ENCODE measurements at places on chromosomes 7 and 10.

DNA sequence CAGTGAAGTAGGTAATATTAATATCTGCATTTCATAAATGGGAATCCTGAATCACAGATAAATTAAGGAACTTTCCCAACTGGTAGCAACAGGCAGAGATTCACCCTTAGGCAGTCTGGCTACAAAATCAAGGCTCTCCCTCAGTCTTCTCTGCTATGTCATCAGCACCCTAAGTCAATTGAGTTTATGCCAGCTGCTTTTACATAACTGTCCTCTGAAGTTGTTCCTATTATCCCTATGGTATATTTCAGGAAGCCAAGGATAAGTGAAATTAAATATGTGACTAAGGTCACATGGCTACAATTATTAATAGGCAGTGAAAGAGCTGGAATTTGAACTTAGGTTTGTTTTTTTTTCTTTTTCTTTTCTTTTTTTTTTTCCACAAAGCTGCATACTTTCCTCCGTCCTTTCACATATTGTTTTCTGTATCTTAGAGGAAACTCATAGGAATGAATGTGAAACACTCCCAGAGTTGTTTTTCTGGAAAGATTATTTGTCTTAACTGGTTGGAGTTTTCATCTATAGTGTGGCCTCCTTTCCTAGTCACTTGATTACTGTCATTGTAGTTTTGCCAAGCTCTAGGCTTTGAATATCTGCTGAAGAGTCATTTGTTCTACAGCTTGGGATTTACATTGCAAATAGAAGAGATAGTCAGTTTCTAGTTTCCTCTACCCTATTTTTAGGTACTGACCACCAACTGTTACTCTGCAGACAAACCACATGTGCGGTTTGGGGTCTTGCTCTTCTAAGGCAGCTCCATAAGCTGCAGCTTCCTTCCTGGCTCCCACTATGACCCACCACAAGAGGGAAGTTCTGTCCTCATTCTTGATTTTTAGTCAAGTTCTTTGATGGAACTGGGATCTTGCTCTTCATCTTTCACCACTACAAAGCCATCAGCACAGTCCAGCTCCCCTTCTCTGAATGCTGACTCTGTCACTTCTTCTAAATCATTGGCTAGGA, 338.0 kb upstream of the KIAA1217 start:
- no peak for DNase-seq

GRCh38 chr7:289209-289755, 688 bp upstream of the FOXL3 start:
- DNase-seq, result no peak

GRCh38 chr7:121447243-121447910, 51.3 kb upstream of the FAM3C start:
- no peak for DNase-seq

DNA sequence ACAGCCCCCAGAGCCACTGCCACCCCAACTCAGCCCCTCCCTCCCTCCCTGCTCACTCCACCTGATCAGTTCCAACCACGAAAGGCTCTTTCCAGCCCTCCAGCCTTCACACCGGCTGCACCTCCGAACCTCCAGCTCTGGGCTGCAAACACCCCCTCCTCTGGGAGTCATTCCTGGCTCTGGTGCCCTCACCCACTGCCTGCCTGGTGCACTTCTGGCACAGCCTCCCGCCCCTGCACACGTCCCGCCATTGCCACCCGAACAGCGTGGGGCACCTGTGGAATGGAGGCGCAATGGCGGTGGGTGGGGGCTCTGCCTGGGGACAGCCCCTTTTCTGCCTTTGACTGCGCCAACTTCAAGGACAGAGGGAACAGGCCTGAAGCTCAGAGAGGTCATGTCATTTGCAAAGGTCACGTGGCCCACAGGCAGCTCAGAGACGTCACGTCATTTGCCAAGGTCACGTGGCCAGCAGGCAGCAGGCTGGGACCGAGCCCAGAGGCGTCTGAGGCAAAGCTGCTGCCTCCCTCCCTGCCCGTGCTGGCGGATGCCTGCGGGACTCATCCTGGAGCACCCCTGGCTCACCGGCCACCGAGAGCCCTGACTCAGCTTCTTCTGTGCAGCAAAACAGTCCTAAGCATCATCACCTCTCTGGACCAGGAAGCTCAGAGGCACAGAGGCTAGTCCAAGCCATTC, 76.0 kb upstream of the DNAAF5 start:
- no peak for DNase-seq

DNA sequence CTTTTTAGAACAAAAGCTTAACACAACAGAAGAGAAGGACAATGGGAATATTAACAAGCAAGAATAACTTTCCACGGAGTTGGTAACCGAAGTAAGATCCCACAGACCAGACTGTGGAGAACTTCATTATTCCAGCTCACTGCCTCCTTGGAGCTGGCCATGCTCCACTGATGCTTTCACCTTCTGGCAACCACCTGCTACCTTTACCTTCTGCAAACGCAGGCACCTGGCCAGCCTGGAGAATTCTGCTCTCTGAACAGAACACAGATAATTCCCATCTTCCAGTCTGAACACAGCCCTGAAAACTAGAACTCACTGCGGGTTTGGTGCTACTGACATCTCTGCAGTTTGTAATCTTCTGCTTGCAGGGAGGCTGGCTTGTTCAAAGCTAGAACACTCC, 66.5 kb downstream of the JAZF1 start:
- no peak for DNase-seq

DNA sequence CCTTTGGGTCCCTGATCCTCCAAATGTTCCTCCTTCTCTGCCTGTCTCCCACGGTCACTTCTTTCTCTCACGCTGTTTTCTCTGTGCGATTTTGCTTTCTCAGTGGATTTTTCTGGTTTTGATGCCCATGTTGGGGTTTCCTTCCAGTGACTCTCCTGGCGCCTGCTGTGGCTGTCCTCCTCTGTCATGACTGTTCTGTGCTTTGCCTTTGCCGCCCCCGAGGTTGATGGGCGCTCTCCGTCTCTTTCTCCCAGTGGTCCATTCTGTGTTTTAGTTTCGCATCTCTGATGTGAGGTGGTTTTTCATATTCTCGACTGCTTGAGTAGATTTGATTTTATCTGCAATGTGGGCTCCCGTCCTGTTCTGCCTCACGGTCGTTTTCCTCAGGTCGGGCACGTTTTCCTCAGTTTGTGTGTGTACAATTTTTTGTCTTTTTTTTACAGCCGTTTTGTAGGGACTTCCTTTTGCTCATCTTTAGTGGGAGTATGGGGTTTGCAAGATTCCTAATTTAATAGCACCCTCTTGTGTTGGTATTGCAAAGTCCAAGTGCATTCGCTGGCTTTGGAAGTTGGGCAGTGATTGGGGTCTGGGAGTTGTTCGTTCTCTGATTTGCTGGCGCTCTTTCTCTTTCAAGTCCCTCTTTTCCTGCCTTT, 100.0 kb downstream of the INPP5A start:
- no peak for DNase-seq

GRCh38 chr10:127146661-127147060, 49.7 kb downstream of the INSYN2A start:
- no peak for DNase-seq
